NCI-H1694 treated with DMSO at 0.1 percent for 48 hours (cell line): ENCODE measurements at places on chromosomes 6 and 20.

DNA sequence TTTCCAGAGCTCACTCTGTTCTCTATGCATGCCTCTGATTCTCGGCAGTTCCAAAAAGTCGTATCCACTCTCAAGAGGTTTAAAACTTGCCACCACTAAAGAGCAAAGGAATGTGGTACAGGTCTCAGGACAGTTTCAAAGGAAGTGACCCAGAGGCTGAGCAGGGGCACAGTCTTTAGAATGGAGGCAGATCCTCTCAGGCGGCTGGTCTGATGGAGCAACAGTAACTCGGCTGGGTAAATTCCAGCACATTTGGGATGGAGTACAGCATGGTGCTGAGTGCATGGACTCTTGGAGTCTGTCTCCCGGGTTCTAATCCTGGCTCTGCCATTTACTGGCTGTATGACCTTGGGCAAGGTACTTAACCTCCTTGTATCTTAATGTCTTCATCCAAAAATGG is 88.1 kb upstream of the BACH2 start:
- DNase-seq, result no peak

- peak; percentile 40 for DNase-seq
These were observed 33.9 kb upstream of the FBXO30 start for GRCh38 chr6:145848541-145848940.

DNA sequence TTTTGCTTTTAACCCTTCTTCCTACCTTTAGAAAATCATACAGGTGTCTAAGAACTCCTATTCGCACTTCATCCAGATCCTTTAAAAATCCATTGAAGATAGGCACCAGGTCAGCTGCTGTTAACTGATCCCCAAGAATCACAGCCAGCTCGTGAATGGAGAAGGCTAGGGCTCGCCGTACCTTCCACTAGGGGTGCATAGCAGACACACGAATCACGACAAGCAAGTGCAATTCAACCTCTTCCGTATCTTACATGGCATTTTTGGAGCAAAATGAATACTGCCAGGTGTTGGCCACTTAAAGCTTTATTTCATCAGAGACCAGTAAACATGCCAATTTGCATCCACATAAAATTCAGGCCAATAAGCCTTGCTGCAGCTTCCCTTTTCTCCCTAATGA is 10.8 kb upstream of the ANKRD60 start:
- DNase-seq, result no peak

DNA sequence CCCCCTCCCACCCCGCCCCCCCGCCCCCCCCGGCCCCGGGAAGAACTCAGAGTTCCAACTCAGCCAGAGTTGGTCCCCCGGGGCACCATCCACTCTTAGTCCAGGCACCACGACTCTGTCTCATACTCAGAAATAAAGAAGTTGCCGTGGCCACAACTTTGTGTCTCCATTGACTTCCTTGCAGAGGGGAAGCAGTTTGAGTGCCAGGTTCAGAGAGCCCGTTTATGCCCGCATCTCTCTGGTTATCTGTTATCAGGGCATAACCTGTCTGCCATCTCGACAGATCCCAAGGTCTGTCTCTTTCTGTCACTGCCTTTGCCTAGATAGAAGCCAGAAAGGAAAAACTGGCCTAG is 605 bp downstream of the CDC5L start:
- no peak for DNase-seq

DNA sequence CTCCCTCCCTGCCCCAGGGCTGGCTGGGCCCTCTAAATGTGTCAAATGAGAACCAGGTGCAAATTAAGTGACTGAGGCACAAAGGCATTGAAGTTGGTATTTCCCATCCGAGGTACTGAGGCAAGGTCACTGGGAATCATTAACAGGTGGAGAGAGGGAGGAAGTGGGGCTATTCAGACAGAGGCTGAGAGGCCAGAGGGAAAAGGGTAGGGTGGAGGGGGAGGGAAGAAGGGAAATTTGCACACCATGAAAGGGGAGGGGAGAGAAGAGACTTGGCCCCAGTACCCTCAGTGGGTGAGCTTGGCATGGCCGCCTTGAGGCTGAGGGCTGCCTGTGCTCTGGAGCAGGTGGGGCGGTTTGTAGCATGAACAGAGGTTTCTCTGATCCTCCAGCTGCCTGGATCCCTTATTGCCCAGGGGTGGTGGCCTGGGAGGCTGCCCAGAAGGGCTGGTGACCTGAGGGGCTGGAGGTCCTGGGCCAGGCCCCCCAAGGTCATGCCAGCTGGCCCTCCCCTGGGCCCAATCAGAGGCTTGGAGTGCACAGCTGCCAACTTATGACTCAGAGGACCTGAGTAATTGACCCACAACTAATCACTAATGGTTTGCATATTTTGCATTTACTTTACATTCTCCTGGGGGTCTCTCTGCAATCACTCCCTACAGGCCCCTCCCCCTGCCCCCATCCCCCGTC is 40.3 kb upstream of the ZFAND3 start:
- no peak for DNase-seq

DNA sequence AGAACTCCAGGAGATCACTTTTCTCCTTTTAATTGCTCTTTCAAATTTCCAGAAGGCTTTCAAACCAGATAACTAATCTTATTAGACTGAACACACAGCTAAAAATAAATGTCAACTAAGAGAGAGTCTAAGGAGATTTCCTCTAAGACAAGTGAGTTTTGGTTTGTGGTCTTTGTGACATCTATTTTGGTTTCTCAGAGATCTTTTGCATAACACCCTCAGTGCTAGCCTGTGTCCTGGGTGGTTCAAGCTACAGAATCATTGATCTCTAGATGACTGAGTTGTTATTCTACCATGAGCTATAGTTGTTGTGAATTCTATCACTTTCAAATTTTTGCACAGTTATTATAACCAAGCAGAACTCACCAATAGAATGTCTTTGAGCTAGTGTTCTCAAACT is 49.1 kb upstream of the PLCB4 start:
- no peak for DNase-seq

DNA sequence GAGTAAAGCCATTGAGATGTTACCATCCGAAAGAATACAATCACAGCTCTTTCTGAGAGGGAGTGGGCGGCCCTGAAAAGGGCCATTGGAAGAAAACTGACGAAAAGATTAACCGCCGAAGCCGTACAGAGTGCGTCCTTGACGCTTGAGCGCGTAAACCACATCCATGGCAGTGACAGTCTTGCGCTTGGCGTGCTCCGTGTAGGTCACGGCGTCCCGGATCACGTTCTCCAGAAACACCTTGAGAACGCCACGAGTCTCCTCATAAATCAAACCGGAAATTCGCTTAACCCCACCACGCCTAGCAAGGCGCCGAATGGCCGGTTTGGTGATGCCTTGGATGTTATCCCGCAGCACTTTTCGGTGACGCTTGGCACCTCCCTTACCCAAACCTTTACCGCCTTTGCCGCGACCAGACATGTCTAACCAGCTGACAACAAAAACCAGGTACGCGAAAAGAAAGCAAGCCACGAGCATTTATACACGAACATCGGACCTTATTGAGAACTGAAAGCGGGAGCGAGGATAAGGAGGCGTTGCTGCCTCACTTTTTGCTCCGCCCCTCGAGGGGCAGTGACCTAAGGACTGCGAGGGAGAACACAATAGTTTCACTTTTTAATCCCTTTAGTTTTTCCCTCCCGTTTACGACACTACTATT is 60.3 kb upstream of the HFE start:
- peak; percentile 49 for DNase-seq

GRCh38 chr6:108127826-108128225 is 38.0 kb upstream of the NR2E1 start:
- no peak for DNase-seq

DNA sequence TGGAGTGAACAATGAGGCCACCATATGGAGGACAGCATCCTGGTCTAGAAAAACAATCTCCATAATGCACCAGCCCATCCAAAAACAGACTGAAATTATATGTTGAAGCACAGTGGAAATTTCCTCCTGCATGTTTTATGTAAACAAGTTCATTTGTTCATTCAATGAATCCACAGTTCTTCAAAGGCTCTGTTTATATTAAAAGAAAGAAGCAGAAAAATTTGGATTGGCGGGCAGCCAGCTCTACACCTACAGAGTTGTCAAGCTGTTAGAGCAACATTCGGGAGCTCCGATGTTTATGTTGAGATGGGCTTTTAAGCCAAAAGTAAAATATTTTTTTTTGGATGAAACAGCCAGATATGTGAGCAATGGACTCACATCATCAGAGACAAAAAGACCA is 395.3 kb upstream of the SULF2 start:
- no peak for DNase-seq

DNA sequence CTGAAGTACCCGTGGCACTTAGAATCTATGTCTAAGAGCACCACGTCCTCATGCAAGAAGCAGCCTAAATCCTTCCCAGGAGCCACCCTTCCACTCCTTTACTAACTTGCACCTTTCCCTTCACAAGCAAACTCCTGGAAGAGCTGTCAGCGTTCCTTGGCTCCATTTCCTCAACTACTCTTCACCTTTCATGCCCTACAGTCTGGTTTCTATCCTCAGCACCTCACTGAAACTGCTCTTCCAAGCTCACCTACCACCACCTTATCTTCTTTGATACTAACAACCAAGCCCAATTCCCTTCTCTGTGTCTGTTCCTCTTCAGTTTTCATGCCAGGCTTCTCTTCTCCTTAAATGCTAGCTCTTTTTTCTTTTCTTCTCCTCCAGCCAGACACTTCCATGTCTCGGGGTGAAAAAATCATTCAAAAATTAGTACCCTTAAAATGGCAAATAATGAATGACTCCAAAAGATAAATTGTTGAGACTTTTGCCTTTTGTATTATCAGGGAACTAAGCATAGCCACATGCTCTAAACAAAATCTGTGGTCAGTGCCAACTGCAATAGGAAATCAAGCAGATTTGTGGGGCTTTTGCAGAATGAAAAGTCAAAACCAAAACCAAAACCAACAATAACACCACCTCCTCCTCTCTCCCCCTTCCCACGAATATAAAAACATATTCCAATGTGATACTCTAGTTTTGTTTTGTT is 149.6 kb upstream of the KCNK16 start:
- no peak for DNase-seq

- no peak for DNase-seq
These were observed 28.0 kb downstream of the PSMG4 start for GRCh38 chr6:3286641-3287171.

- DNase-seq, result no peak
These were observed 16.8 kb downstream of the TPD52L1 start for GRCh38 chr6:125170376-125170775.

DNA sequence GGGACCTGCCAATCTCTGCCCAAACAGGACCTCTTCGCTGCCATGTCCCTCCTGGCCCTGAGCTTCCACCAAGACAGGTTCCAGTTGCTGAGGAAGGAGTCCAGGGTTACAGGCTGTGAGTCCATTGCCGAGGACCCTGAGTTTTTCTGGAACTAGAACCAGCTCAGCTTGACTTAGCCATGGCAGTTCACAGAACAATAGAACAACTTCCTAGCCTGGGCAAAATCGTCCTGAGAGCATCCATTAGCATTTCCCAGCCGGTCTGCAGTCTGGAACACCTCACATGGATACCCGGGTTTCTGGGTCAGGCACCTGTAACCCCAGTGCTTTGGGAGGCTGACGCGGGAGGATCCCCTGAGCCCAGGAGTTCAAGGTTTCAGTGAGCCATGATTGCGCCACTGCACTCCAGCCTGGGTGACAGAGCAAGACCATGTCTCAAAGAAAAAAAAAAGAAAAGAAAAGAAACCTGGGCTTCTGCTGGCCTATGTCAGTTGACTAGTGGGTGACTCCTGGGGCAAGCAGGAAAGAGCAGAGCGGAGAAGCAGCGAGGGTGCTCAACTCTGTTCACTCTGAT is 90.3 kb downstream of the TCP11 start:
- DNase-seq, result no peak

GRCh38 chr20:43831481-43832065 is 83.1 kb upstream of the TOX2 start:
- DNase-seq, result no peak
